ENCODE measurements at places on chromosomes 3 and 15. TPM values are rescaled to one million over a fixed set of nuclear protein-coding genes. Genes with fewer than 3 reads are reported as not detected.

- peak; percentile 72 for DNase-seq
These were observed 20.5 kb downstream of the WDR73 start for GRCh38 chr15:84633311-84634227.

DNA sequence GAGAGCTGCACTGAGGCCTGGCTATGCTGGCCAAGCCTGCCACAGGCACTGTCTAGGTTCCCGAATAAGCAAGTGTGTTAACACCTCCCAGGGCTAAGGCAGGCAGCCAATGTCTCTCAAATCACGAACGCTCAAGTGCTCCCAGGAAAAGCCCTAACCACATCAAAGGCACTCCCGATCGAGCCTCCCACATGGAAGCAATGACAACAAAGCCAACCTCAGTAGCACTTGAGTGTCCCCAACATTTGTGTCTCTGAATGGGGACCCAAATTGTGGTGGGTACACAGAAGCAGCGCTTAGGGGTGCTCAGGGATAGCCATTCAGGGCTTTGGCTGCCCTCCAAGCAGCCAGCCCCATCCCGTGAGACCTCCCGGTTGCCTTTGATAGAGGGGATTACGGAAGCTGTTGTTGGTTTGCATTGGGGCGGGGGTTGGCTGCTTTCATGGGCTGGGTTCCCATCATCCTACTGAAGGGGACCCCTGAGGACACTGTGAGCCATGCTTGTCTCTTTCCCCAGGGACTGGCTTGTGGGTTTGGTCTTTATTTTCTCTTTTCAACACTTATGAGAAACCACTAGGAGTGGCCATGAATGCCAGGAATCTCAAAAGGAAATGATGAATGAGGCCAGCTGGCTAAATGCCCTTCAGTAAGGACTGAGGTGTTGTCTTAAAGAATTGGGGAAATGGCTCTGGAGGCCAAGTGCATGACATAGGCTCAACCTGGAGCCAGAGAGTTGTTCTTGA, 234.1 kb upstream of the FEZF2 start:
- no peak for DNase-seq

- DNase-seq: no peak
These were observed 1071.6 kb downstream of the PLOD2 start for GRCh38 chr3:145089337-145089736.

- DNase-seq: no peak
These were observed 38.7 kb upstream of the MAGEF1 start for GRCh38 chr3:184750349-184751083.

- peak; percentile 63 for DNase-seq
These were observed 162.5 kb upstream of the CHRNA7 start for GRCh38 chr15:31867536-31868442.

GRCh38 chr15:60683156-60683555, 204.2 kb upstream of the ICE2 start:
- no peak for DNase-seq

GRCh38 chr3:17398959-17399551, 343.4 kb downstream of the TBC1D5 start:
- no peak for DNase-seq

GRCh38 chr15:80640531-80641121, 54.5 kb upstream of the ABHD17C start:
- DNase-seq: no peak

DNA sequence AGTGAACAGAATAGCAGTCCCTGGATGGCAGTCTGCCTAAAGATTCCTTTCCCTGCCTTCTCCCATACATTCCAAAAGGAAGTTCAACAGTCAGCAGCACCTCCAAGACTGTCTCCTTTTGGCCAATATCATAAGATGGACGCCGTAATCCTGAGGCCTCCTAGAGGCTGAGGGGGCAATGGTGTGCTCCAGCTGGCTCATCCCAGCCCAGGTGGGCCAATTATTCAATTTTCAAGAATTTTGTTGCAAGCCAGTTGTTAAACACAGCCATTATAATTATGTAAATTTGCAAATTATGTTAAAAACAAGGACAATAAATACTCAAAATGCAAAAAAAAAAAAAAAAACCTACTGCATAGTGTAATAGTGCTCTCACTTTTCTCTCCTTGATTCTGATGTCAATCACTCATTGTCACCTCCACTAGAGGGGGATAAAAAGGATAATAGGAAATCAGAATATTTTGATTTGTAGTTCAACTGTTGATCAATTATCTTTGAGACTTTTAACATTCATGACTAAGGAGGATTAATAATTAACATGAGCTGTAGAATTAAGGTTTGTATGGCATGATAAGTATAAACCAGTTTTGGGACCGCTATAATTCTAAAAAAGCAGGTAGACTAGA, 40.1 kb downstream of the PPARG start:
- DNase-seq: no peak

PLA2G4E gene
- not detected for total RNA-seq

GRCh38 chr3:107951126-107951525, 139.7 kb downstream of the CD47 start:
- DNase-seq: no peak

DNA sequence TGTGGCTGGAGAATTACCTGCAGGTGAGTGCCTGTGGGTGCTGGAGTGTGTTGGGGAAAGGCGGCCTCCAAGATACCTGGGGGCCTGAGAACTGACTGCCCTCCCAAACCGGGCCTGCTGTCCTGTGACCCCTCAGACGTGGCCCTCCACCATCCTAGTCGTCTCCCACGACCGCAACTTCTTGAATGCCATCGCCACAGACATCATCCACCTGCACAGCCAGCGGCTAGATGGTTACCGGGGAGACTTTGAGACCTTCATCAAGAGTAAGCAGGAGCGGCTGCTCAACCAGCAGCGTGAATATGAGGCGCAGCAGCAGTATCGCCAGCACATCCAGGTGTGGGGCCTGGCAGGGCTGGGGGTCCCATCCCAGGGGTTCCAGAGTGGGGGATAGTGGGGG, 3.4 kb downstream of the ABCF3 start:
- DNase-seq: no peak

- no peak for DNase-seq
These were observed 33.8 kb upstream of the GREM1 start for GRCh38 chr15:32683906-32684584.

SV2B gene
- total RNA-seq: 0.05 TPM

CELSR3 gene
- 7.2 TPM for total RNA-seq

SERINC4 gene
- total RNA-seq: 0.18 TPM

CD86 gene
- 21.7 TPM for total RNA-seq

DNA sequence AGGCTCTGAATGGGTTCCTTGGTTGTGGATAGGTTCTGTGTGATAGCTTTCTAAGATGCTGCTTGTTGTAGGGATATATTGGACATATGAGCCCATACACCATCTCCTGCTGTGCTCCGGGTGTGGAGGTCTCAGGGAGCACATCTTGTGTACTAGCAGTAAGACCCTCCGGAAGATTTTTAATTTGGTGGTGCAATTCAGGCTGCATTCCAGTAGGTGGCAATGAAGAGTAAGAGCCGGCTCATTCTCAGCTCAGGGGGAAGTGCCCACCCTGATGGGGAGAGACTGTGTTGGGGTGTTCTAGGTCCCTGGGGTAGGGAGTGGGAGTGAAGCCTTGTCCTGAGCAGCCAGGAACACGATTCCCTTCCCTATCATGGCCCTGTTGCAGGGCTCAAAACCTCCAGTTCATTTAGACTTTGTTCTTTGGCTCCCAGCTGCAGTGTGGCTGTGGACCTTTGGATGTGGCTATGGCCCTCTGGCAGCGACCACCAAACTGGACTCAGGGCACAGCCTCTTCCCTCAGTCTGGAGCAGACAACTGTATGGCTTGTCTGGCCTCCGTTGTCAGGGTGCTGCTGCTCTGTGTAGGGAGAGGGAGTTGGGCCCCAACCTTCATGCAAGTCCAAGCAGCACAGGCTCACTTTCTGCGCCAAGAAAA, 104.7 kb downstream of the UNC13C start:
- DNase-seq: no peak

- DNase-seq: no peak
These were observed 1052.4 kb downstream of the TUSC7 start for GRCh38 chr3:117761703-117762620.

GRCh38 chr15:63041974-63042876, at the start of gene TPM1:
TPM1 (plus strand) TSS chr15:63042747; CDS start chr15:63042830, 83 bp downstream.
- DNase-seq: no peak

KBTBD13 gene
- total RNA-seq: not detected

AHSG gene
- total RNA-seq: not detected

DNA sequence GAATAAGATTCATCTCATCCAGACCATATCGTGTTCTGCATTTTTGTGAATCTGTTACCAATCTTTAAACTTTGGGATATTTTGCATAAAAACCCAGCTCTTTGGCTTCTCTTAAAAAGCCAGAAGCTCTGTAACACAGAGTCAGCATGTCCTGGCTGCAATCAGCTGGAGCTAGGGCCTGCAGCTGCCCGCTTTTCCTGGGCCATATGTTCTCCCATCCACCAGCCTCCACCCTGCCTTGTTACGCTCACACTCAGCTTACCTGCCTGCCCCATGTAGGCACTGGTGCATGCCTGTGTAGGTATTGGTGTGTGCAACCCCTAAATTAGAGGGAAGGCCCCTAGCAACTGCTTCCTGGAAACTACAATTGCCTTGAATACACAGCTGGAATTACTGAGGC, 48.2 kb downstream of the CRYGS start:
- DNase-seq: no peak

DNA sequence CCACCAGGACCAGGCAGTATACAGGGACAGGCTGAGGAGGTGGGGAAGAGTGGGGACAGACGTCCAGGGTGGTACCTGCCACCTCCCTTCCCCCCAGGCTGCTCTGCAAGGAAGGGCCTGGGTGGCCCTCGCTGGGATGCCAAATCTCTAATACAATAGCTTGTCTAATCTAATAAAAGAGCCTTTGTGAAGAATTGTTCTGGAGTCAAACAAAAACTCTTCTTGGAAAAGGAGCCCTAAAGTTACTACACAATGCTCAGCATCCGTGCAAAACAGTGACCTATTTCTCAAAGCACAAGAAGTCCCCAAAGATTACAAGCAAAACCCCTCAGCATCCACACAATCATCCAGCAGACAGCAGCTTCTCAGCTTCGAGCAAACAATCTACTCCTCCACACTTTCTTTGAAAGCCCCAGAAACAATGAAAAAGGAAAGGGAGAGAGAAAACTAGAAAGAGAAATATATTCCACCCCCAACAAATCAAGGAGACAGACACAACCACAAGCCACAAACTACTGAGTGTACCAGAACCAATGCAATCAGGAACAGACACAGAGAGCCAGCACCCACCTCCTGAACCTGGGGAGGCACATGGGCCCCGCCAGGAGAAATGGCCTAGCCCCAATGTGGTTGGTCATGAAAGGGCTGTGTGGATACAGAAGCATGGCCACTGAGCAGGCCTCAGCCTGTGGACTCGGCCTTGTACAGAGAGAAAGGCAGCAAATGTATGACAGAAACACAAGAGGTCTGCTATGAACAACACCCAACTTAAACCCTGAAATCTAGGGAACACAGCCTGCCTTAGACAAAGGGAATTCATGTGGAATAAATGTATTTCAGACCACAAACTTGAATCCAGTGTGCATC, 177.1 kb upstream of the CHRNA7 start:
- DNase-seq: no peak

INAFM2 gene
- 8.7 TPM for total RNA-seq

DNA sequence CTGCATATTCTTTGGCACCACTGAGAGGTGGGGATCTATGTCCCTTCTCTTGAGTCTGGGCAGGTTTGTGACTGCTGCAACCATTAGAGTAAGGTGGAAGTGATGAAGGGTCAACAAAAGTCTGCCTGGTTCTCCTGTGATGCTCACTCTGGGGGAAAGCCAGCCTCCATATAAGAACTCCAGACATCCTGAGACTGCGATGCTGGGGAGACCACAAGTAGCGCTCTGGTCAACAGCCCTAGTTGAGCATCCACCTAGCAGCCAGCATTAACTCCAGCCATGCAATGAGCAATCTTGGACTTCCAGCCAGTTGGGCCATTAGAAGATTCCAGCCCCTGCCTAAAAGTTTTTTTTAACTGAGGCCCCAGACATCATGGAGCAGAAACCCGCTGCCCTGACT, 62.8 kb downstream of the SCN11A start:
- no peak for DNase-seq

ANKRD34C gene
- total RNA-seq: not detected

DNA sequence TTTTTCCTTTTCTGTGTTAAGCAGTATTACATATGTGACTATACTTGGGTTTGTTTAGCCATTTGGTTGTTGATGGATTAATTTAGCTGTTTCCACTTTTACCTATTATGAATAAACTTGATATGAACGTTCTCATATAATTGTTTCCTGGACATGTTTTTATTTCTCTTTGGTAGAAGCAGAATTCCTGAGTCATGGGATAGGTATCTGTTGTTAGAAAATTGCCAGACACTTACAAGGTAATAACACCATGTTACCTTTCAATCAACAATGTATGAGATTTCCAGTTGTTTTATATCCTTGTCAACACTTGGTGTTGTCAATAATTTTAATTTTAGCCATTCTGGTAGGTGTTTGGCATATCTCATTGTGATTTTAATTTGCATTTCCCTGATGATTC, 475.4 kb downstream of the IGSF11 start:
- DNase-seq: no peak

PRICKLE2 gene
- not detected for total RNA-seq

- DNase-seq: no peak
These were observed 105.3 kb downstream of the CTNNB1 start for GRCh38 chr3:41304593-41304992.

DNA sequence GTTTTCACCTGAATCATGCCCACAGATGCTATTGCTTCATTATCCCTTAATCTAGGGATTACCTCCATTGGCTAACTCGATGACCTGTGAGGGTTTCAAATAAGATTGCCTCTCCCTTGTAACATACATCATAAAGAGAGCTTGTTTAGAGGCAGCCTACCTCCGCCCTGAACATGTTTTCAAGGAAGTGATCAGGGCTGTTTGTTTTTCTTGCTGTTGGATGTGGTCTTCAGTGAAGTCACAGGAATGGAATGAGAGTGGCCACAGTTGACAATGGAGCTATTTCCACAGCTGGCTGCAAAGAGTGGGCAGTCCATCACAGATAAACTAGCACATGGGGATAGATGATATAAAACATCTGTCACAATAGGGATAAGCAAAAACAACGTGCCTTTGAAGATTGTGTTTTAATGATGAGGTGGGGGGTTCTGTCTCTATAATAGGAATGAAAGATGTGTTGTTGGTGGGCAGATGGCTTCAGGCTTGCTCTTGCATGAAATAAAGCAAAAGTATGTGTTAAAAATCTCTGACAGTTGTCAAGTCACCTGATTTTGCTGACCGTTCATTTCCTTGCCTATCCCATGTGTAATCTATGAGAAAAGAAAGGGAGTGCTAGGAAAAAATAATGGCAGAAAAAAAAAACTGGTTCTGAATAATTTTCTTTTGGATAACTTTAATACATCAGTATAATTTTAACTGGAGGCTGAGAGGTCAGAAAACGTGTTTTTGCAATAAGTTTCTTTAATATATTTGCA, 642.3 kb downstream of the RBMS3 start:
- DNase-seq: no peak

- no peak for DNase-seq
These were observed 11.3 kb upstream of the P2RY12 start for GRCh38 chr3:151395806-151396205.
